AG10803 (cell line): ENCODE measurements at places on chromosomes 5 and 9.

DNA sequence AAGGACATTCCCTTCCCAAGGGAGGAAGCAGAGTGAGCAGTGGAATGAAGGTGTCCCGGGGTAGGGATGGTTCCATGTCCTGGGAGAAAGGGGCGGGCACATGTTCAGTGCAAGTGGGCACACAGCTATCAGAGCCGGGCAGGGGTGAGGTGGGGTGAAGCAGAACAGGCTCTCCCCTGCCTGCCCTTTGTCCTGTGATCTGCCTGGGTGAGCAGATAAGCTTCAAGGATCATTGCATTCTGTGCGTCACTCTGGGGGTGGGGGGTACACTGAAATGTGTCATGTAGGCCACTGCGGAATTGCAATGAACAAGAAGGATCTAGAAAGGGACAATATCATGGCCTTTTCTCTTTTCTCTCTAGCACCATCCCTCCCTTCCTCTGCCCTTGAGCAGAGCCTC is 61.7 kb upstream of the SHB start:
- DNase-seq = no peak

- no peak for DNase-seq
Measured at GRCh38 chr9:86452201-86452828, 98.1 kb upstream of the TUT7 start.

DNA sequence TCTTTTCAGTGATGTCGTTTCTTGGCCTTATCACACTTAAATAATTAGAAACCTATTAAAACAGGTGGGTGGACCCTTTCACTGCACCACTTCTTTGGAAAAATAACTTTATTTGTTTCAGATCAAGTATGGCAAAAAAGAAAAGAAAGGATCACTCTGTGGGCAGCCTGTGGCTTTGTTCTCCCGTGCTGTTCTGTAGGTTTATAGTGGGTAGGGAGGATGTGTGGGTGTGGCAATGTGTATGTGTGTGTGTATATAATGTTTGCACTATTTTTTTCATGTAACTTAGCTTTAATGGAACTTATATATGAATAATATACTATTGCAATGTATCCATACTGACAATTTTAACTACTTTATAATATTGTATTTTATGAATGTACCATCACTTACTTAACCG is 85.9 kb downstream of the ACTBL2 start:
- no peak for DNase-seq

- no peak for DNase-seq
Measured at GRCh38 chr5:96506866-96507527, 73.9 kb upstream of the PCSK1 start.

DNA sequence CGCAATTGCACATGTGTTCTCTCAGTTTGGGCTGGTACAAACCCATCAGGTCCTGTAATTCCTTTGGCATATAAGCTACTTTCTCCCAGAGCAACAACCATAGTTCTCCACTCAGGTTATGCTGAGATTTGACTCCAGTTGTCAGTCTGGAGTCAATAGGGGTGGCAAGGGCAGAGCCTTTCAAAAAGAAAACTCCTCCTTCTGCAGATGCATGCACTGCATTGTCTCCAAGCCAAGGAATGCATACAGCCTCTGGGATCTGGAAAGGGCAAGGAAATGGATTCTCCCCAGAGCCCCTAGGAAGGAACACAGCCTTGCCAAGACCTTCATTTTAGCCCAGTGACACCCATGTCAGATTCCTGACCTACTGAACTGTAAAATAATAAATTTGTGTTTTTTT is 31.0 kb upstream of the GZMA start:
- DNase-seq = no peak

- peak; percentile 95 for DNase-seq
Measured at GRCh38 chr9:115456515-115456914, 338.6 kb upstream of the TNC start.

- no peak for DNase-seq
Measured at GRCh38 chr5:72859127-72859526, 42.7 kb downstream of the TNPO1 start.

DNA sequence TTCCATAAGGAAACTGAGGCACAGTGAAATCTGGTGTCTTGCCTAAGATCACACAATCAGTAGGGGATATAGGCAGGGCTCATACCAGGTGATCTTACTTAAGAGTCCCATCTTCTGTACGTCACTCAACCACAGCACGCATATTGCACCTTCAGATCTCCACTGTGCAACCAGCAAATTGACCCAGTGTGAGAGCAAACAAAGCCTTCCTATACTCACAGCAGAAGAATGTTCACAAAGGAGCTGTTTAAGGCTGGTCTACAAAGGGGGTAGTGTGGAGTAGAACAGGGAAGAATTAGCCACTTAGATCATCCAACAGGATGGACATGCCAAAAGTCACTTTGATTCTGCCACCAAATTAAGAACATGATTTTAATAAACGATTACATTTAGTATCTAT is 305.9 kb downstream of the SLIT3 start:
- no peak for DNase-seq

DNA sequence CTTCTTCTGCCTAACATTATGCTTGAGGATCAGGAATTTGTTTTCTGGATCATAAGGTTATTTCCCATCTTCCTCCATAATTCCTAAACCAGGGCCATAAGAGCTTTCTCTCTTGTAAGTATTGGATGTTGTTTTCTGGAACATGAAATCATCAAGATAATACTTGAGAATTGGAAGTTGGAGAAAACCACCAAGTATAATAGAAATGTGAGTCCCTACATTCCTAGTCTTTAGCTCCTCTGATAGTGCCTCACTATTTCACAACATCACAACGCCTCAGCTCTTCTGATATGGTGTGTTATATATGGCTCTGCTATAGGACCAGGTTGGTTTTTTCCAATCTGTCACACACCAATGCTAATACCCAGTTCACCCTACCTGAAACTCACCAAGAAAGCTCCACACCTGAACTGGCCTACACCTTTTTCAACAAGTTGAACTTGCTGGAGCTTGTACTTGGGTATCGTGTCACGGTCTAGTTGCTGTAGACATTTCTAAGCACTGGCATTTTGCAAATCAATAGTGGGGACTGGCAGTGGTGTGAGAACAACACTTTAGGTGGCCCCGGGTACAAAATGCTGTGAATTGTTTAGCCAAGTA is 141.1 kb downstream of the ACTBL2 start:
- DNase-seq = no peak

GRCh38 chr5:157845914-157846598 is 12.9 kb downstream of the CLINT1 start:
- no peak for DNase-seq

DNA sequence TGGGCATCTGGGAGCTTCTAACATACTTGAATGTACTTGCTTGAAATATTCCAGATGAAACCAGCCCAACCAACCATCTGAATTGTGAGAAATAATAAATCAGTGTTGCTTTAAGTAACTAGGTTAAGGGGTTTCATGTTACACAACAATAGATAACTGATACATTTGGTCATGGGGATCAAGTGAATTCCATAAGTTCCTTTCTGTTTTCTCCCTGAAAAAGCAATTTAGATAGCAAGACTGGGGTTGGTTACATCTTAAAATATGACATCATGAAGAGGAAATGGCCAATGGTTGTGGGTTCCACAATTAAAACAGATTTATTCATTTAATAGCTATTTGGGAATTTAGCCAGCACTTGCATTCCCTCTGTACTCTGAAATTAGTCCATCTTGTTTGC is 559.7 kb downstream of the TLR4 start:
- DNase-seq = no peak
